ENCODE measurements at places on chromosomes 3 and 15. TPM values are rescaled to one million over a fixed set of nuclear protein-coding genes. Genes with fewer than 3 reads are reported as not detected.
A peak's percentile ranks its signal among the peaks of the same experiment; 100 is the strongest.

The GOLIM4 gene
- polyA plus RNA-seq, result 94.8 TPM

- no peak for DNase-seq
- H3K27ac ChIP-seq, result no peak overlapping the region
- no peaks in the 10 kb centered on the region for H3K36me3 ChIP-seq
- H3K4me3 ChIP-seq, result no peak overlapping the region
These were observed 17.5 kb upstream of the ALDH1A3 start for GRCh38 chr15:100862162-100862561.

DNA sequence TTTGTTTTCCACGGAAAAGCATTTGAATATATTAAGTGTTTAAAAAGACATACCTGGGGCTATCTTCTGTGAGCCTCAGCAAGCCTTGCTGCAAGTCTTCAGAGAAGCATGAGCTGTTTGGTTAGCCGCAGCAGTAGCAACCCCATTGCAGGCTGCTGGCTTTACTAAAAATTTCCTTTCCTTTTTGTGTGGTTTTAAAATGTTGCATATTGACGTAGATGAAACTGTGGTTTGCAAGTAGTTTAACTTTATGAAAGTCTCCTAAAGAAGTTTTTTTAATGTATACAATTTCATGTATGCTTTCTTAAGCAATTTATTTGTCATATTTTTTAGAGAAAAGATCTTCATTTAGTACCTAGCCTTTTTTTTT lies at the start of gene GPR171:
GPR171 (minus strand) TSS at position 166 of the 370 bp plus-strand sequence. CDS start 3,830 bp downstream, outside the sequence.
- H3K4me3 ChIP-seq, result no peak within 1 kb of the TSS
- no peak for DNase-seq
- H3K4me1 ChIP-seq, result peaks cover 5% of the 10 kb centered on the region

DNA sequence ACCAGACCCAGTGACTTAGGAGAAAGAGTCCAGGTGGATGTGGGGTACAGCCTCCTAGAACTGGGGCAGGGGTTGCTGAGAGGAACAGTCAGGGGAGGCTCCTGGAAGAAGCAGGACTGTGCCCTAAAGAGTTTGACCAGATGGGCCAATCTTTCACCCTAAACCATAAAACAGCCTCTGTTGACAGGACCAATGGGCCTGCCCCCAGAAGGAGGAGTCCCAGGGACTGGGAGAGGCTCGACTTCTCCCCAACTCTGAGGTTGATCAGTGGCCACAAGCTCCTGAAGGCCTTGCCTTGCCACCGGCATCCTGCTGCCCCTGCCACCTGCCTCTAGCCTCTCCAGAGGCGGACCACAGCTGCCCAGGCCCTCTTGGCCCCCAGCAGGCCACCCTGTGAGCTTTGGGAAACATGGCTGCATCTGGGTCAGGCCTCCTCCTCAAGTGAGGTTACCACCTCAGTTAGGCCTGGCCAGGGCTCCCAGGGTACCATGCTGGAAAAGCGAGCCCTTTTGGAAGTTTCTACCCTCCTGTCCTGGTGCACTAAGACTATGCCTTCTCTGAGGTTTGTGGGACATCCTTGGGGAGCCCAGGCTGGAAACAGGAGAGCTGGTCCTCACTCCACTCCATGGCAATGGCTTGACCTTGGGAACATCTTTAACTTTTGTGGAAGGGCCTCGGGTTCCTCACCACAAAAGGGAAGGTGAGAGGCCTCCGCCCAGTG lies 2.8 kb downstream of the VIPR1 start:
- H3K36me3 ChIP-seq, result no peaks in the 10 kb centered on the region
- peak overlapping the region; percentile 99 for H3K27ac ChIP-seq
- peaks cover 76% of the 10 kb centered on the region for H3K4me1 ChIP-seq
- H3K4me3 ChIP-seq, result peak overlapping the region; percentile 4
- peaks cover 24% of the 10 kb centered on the region for H3K27me3 ChIP-seq

The ZDHHC3 gene
- polyA plus RNA-seq, result 77.2 TPM

DNA sequence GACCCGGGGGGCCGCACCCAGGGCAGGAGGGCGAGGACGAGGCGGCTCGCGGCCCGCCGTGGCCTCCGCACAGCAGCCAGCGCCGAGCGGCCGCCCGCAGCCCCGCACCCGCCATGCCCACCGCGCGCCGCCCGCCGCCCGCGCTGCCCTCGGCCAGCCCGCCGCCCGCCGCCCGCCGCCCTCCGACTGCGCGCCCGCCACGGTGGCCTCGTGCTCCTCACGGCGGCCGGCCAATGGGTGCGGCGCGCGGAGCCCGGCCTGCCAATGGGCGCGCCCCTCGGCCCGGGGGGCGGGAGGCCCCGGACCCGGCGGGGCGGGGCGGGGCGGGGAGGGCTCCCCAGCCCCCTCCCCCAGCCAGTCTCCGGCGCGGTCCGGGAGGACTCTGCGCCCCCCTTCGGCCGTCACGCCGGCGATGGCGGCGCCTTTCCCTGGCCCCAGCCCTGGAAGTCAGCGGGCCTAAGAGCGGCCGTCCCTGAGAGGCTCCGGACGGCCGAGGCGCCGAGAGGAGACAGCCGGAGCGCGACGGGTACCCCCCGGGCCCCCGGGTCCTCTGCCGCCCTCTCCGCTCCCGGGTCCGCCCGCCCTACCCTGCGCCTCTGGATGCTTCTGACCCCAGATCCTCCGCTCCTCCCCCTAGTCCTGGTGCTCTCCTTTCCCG lies at the start of gene NT5DC2:
NT5DC2 (minus strand) TSS at position 235 of the 658 bp plus-strand sequence; CDS start at position 115, 120 bp downstream.
- H3K4me3 ChIP-seq, result peak within 1 kb of the TSS; percentile 64
- peaks cover 31% of the 10 kb centered on the region for H3K4me1 ChIP-seq
- no peaks in the 10 kb centered on the region for H3K27me3 ChIP-seq
- peak within 1 kb of the TSS; percentile 41 for H3K27ac ChIP-seq

DNA sequence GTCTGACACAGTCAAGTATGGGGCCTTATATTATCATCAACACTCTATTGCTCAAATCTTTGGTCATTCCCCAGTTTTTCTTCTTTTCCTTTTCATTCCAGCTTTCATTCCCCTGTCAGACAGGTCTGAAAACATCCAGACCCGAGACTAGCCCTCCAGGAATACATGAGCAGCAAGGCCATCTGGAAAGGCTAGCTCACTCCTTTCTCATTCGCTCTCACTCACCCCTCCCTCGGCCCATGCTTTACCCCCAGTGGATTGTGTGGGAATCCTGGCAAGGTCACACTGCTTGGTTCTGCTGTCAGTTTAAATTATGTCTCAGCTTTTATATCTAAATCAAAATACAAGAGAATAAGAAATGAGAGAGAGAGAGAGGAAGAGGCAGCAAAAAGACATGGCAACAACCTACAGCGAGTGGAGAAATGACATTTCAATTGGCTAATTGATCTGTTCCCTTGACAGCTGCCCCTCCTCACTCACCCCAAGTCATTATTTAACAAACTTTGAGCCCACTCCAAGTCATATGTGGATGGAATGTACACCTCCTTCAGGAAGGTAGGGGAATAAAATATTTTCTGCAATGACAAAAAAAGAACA lies 962.2 kb downstream of the TUSC7 start:
- H3K36me3 ChIP-seq, result no peaks in the 10 kb centered on the region
- DNase-seq, result no peak
- H3K27ac ChIP-seq, result no peak overlapping the region
- no peaks in the 10 kb centered on the region for H3K4me1 ChIP-seq
- no peak overlapping the region for H3K4me3 ChIP-seq
- H3K27me3 ChIP-seq, result no peaks in the 10 kb centered on the region

The MFAP1 gene
- 37.1 TPM for polyA plus RNA-seq

The CISH gene
- 47.8 TPM for polyA plus RNA-seq

- H3K4me1 ChIP-seq, result peaks cover 16% of the 10 kb centered on the region
- peak overlapping the region; percentile 98 for H3K27ac ChIP-seq
- peaks cover 23% of the 10 kb centered on the region for H3K36me3 ChIP-seq
- DNase-seq, result no peak
- H3K4me3 ChIP-seq, result peak overlapping the region; percentile 99
These were observed 1.5 kb downstream of the ZNF639 start for GRCh38 chr3:179324270-179324754.

Data from large intestine (tissue), 12 donors.